ENCODE measurements at places on chromosomes 4 and X.

DNA sequence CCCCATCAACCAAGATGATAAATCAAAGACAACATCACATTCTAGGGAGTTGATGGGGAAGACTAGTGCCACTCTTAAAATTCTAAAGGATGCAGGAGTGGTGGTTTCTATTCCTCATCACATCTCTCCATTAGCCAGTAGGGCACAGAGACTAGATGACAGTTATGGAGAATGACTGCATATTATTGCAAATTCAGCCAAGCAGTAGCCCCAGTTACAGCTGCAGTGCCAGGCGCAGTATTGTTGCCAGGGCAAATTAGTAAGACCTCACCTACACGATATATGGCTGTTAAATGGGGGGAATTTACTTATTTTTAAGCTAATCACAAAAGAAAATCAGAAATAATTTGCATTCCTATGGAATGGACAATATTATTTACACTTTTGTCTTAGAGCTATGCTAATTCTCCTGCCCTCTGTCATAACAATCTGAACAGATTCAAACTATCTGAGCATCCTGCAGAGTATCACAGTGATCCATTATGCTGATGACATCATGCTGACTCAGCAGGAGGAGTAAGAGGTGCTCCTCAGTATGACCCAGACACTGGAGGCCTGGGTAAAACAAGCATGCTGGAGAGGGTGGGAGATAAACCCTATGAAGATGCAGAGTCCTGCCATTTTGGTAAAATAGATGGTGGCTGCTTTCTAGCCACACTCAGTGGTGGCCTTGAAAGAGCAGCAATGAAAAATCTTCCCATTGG is 24.7 kb downstream of the ETNPPL start:
- DNase-seq = no peak

GRCh38 chr4:167622481-167623240 is 388.4 kb upstream of the SPOCK3 start:
- DNase-seq = peak; percentile 31

DNA sequence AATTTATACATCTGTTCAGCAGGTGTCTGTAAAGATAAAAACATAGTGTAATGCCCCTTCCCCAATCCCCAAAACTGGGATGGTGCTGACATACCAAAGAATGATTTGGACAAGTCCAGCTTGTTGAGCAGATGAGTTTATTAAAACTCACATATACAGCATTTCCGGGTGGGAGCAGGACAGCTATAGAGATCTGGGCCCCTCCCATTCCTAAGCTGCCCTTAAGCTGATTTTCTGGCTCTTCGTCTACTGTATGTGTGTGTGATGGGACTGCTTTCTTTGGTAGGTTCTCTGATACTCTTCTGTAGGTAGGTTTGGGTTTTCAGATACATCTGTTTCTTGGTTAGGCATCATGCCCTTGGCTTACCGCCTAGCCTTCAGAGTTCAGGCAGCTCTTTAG is 703.7 kb upstream of the PCDH10 start:
- no peak for DNase-seq

DNA sequence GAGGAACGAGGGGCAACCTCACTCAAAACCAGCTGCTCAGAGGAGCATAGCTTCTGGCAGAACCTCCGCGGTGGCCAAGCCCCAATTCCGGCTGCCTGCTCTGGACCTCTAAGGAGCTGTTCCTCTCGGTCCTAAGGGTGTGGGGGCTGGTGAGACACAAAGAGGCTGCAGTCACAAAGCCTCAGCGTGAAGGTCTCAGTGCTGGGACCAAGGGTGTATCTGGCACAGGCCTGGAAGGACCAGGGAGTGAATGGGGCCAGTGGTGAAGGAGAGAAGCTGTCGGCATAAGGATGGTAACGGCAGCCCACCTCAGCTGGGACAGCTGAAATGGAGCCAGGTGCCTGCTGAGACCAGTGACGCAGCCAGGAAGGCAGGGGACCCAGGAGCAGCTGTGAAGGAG is 5.3 kb downstream of the PDE6B start:
- no peak for DNase-seq
